ENCODE measurements at places on chromosomes 12 and 14.

- DNase-seq = no peak
Measured at GRCh38 chr14:95527387-95528002, 7.4 kb upstream of the GLRX5 start.

GRCh38 chr12:21718944-21719650 is 55.4 kb downstream of the KCNJ8 start:
- DNase-seq = no peak

DNA sequence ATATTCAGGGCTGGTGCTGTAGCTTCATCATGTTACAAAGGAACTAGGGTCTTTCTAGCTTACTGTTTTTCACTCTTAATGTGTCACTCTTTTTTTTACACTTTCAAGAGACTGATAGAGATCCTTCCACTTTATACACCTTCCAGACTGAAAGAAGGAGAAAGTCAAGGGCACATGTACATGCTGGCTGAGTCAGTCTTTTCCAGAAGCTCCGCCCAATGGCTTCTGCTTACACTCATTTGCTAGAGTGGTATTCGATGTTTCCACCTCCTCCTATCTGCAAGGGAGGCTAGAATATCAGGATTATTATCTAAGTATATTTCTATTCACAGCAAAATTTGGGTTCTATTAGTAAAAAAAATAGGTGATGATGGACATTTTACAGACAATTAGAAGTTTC is 325.8 kb upstream of the OR4E1 start:
- DNase-seq = no peak

DNA sequence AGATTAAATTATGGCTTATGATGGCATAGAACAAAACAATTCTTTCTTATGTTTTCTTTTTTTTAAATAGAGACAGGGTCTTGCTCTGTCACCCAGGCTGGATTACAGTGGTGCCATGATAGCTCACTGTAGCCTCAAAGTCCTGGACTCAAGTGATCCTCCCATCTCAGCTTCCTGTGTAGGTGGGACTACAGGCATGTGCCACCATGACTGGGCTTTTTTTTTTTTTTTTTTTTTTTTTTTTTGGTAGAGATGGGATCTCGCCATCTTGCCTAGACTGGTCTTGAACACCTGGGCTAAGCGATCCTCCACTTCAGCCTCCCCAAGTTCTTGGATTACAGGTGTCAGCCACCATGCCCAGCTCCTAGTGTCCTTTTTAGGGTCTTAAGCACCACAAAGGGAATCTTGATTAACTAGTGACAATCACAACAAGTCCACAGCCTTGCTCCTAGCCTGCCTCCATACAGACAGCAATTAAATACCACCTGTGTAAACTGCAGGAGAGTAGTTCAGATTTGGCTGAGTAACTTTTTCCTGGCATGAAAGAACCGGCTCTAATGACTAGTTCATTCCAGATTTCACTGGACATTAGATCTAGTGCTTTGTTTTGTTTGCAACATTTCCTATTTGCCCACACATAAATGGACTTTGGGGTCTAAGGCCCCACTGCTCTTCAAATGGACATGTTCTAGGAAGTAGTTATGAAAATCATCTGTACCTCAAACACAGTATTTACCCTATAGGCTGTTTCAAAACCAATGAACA is 61.6 kb downstream of the SH2B3 start:
- DNase-seq = no peak

- no peak for DNase-seq
Measured at GRCh38 chr12:67425394-67425793, 156.2 kb downstream of the CAND1 start.

DNA sequence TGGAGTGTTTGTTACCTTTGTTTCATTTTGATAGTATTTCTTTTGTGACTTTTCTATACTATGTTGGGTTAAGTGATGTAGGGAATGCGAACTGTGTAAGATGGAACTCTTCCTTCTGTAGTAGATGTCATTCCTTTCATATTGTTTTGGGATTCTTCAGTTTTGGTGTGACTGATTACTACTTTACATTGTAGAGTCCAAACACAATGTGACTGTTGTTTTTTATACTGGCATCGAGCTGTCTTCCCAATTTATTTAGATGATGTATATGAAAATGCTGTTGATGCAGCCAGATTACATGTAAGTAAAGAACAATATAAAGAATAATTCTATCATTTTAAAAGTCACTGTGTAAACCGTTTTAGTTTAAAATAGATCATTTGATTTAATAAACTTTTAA is 34.7 kb downstream of the WASHC4 start:
- DNase-seq = no peak

DNA sequence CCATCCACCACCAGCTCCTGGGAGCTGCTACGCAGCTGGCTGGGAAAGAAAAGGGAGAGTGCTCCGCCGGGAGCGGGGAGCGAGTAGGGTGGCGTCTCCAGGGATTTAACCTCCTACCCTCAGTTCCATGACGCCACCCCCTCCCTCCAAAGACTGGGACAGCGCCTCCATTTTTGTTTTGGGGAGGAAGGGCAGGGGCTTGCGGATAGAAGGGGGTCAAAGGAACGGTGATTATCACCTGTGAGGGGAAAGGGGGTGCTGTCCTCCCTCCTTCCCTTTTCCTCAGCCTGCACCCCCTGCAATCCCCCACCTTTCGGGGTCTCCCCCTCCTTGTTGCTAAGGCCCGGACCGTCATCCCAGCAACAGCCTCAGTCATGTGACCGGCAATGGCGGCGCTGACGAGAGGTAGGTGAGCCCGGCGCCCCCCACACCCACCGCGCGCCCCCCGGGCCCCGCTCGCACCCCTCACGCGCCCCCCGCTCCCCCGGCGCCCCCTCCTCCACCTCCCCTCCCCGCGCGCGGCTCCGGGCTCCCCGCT is at the start of gene DTX3:
DTX3 (plus strand) TSS at position 371 of the 538 bp plus-strand sequence. CDS start 1,694 bp downstream, outside the sequence.
- no peak for DNase-seq

GRCh38 chr12:103966736-103967135 is 1.1 kb downstream of the TDG start:
- DNase-seq = no peak

GRCh38 chr14:74841230-74842207 is 34.4 kb downstream of the PROX2 start:
- DNase-seq = no peak

DNA sequence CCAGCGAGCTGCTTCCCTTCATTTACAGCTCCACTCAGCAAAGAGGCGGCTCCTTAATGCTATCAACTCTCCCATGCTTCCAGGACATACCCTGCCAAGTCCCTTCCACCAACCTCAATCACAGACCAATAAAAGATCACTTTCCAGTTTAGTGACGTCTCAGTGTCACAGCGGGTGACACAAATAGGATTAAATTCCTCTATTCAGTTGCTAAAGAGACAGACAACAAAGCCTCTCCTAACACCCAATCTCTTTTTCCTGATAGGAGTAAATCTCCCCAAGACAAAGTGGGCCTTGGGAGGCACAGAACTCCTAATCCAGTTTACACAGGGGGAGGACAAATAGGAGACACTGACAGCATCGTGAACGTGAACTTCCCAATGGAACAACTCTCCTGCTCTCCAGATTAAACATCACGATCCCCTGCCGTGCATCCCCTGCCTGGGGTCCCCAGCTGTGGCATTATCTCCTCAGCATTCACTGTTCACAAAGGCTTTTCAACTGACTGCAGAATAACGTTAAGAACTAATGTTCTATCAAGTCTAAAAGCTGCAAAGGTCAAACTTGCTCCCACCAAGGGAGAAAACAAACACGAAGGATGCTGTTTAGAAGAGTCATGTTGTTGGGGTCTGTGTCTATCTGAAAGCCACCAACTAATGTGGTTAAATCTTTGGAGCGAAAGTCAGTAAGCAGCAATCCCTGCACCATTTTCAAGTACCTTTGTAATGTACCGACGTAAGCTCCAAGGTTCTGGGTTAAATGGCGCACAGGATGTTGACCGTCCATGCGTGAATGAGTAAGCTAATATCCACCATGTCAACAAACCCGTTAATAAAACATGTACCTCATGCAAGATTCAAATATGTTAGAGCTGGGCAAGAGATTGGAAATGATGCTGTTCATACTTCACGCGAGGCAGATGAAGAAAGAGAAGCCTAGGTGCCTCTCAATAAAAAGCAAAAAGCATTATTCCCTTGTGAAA is 31.5 kb downstream of the TMEM132D start:
- no peak for DNase-seq

DNA sequence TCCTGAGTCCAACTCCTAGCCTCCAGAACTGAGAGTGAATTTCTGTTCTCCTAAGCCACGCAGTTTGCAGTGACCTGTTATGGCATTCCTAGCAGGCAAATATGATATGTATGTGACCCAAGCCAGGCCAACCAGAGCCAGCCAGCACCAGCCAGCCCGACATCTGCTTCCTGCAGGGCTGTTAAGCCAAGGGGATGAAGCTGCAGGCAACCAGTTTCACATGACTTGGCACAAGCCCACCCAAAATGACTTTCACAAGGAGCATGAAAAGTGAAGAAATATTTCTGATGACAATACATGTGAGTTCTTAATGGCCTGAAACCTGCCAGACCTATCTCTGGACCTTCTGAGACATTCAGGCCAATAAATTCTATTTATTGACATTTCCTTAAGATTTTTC is 68.1 kb downstream of the ITPK1 start:
- no peak for DNase-seq

- DNase-seq = no peak
Measured at GRCh38 chr12:71721783-71722505, 32.7 kb upstream of the RAB21 start.

DNA sequence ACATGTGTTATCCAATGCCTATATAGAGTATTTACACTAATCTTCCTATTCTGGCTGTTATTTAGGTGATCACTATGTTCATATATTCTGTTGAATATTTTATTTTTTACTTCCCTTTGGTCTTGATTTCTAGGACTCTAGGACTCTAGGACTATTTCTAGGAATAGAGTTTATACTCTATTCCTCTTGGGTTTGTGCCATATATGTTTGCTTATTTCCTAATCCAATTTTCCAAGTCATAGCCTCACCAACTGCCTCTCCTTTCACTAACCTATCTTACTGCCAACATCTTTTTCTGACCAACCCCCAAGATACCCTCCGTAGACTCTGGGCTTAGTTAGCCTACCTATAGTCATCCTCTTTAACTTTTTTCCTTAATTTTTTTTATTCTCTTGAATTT is 28.5 kb downstream of the ARF6 start:
- no peak for DNase-seq

DNA sequence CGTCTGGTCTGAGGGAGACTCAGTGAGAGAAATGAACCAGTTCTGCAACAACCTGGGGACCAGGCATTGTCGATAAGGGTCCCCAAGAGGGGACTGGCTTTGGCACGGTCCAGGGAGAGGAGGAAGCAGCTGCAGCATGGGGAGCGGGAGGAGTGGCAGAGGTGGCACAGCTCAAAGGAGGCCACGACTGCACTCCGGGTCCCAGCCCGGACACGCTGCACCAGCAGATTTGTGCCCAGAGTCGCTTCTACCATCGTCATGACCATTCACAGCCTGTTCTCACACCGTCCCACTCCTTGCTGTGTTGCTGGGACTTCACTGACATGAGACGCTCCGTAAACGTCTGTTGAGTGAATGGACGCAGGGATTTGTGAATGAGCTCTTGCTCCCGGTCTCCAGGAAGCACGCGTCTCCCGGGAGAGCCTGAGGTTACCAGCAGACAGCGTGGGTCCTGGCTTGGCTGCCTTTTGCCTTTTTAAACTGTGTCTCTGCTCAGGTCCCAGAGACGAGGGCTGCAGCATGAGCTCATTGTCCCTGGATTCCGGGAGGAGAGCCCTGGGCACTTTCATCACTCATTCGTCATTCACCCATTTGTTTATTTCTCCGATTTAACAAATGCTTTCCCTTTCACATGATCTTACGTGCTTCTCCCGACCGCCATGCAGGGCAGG is 137.0 kb downstream of the PIWIL1 start:
- no peak for DNase-seq

DNA sequence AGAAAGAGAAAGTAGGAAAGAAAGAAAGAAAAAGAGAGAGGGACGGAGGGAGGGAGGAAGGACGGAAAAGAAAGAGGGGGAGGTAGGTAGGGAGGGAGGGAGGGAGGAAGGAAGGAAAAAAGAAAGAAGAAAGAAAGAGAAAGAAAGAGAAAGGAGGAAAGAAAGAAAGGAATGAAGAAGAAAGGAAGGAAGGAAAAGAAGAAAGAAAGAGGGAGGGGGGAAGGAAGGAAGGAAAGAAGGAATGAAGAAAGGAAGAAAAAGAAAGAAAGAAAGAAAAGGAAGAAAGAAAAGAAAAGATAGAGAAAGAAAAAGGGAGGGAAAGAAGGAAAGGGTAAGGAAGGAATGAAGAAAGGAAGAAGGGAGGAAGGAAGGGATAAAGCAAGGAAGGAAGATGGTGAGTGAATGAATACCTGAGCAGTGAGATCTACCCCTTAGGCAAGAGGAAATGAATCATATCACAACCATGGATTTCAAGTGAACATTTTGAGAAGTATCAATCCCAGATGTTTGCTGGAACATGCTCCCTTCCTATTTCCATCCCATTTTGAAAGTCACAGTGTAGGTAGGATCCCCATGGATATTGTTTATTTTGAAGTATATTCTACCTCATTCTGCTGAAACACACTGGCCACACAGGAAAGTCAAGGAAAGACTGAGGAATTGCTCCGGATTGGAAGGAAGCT is 639.4 kb upstream of the TBX3 start:
- no peak for DNase-seq

- no peak for DNase-seq
Measured at GRCh38 chr12:132533584-132533958, 43.6 kb downstream of the FBRSL1 start.

- DNase-seq = no peak
Measured at GRCh38 chr14:86723254-86723624, 1193.3 kb downstream of the FLRT2 start.

GRCh38 chr14:71533390-71533789 is 398.8 kb upstream of the RGS6 start:
- DNase-seq = no peak

GRCh38 chr14:101843665-101844064 is 82.2 kb downstream of the PPP2R5C start:
- DNase-seq = no peak

DNA sequence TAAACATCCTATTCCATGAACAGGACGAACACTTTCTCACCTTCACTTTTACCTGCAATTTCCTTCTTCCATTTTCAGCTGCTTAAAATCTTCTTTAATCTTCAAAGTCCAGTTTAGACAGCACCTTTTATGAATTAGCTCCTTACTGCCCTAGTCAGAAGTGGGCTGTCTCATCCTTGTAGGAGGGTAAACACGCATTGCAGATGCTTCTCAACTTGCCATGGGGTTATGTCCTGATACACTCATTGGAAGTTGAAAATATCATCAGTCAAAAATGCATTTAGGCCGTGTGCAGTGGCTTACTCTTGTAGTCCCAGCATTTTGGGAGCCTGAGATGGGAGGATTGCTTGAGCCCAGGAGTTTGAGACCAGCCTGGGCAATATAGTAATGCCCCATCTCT is 35.2 kb downstream of the HMGA2 start:
- no peak for DNase-seq

Measured in HEK293T (cell line).